Dorsolateral prefrontal cortex (tissue), 122 donors: ENCODE measurements at places on chromosomes 6 and 20.

DNA sequence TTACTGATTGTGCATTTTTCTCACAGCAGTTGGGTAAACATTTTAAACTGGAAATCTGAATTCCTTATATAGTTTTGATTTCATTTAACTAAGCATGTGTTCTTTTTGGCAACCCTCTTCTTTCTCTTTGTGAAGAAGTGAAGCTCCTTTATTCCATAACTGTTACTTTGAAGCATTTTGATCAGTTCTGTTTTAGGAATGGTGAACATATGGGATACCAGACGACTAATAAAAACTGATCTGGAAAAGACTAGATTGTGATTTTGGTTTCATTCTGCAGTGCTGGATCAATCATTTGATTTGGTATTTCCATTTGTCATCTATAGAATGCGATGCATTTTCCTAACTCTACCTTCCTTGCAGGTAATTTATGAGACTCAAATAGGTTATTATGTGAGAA is 9.8 kb downstream of the AFG1L start:
- no peak for DNase-seq

DNA sequence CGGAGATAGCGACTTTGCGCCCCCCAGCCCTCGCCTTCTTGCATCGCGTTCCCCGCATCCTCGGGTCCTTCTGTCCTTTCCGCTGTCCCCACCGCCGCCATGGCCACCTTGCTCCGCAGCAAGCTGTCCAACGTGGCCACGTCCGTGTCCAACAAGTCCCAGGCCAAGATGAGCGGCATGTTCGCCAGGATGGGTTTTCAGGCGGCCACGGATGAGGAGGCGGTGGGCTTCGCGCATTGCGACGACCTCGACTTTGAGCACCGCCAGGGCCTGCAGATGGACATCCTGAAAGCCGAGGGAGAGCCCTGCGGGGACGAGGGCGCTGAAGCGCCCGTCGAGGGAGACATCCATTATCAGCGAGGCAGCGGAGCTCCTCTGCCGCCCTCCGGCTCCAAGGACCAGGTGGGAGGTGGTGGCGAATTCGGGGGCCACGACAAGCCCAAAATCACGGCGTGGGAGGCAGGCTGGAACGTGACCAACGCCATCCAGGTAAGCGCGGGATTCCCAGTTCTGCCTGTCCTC is 401 bp downstream of the SLC32A1 start:
- no peak for DNase-seq

- no peak for DNase-seq
These were observed 159.1 kb downstream of the HACE1 start for GRCh38 chr6:104700371-104701185.

DNA sequence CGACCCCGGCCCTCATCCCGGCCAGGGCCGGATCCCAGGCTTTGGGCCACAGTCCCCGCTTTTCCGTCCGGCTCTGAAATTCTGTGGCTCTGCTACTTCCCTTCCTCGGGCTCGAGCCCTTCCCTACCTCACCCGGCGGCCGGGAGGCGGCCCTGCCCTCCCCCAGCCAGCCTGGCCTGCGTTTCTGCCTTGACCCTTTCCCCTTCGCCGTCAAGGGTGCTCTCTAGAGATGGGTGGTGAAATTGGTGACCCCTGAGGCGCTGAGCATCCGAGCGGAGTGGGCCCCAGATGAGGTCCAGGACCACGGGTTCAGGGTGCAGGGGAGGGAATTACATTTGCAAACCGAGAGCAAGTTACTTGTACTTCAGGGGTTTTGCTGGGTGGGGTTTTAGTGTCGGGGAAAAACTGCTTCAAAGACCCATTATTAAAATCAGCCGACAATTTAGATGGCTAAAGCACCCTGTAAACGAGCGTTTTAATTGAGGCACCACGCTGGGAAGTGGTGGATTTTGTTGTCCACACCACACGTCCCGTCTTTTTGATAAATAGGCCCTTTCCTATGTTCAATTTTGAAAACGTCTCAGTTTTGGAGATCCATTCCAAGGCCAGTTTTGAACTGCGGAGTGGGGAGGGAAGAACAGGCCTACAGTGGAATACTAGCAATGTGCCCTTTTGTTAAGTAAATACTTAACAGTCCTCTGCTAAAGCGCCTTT is 9.9 kb downstream of the TFAP2A start:
- no peak for DNase-seq

DNA sequence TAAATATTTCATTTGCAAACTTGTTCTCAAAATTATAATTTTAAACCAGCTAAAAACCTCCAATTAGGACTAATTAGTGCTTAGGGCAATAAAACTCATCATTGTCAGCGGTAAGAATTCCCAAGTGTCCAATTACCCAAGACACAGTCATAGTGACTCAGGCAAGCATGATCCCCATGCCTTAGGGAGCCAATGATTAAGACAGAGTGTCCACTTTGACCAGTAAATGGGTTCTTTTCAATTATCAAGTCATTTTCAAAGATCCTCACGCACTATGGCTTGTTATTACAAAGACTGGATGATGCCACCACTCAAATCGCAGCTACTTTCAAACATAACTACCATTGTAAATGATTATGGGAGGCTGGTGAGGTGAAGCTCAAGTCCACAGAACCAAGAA is 114.0 kb downstream of the BFSP1 start:
- no peak for DNase-seq

DNA sequence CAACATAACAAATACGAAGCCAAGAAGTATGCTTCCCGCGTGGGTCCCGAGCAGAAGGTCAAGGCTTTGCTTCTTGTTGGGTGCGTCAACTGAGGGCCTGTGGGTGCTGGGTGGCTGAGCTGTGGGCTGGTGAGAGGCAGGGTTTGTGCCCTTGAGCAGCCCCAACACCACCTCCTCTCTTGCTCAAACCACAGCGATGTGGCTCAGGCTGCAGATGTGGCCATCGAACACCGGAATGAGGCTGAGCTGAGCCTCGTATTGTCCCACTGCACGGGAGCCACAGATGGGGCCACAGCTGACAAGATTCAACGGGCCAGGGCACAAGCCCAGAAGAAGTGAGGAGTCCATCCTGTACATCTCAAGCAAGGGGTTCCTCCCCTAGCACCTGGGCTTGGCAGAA is 7.0 kb upstream of the PTPRA start:
- DNase-seq: no peak

DNA sequence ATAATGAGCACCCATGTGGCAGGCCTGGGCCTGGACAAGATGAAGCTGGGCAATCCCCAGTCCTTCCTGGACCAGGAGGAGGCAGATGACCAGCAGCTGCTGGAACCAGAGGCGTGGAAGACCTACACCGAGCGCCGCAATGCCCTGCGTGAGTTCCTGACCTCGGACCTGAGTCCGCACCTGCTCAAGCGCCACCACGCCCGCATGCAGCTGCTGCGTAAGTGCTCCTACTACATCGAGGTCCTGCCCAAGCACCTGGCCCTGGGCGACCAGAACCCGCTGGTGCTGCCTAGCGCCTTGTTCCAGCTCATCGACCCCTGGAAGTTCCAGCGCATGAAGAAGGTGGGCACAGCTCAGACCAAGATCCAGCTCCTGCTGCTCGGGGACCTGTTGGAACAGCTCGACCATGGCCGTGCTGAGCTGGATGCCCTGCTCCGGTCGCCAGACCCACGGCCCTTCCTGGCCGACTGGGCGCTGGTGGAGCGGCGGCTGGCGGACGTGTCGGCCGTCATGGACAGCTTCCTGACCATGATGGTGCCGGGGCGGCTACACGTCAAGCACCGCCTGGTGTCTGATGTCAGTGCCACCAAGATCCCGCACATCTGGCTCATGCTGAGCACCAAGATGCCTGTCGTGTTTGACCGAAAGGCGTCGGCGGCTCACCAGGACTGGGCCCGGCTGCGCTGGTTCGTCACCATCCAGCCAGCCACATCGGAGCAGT is 1.9 kb downstream of the FNDC11 start:
- no peak for DNase-seq

DNA sequence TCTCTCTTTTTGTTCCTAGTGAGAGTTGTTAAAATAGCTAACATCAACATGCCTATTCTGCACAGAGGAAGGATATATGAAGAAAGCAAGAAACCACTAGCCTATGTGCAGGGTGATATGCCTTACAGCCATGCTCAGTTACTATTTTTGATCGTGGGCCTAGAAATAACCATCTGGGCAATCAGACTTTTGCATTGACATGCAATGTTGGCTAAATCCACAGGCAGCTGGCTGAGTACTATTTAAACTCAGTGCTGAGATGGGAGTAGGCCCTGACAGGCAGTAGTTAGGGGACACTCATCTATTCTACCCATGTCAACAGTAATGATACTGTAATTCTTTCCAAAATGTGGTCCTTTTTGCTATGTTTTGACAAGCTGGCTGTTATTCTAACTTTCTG is 89.6 kb downstream of the HDGFL1 start:
- DNase-seq: no peak

- no peak for DNase-seq
These were observed 197.3 kb downstream of the CENPW start for GRCh38 chr6:126537061-126537816.

GRCh38 chr6:18139935-18140621 is 14.8 kb downstream of the TPMT start:
- DNase-seq: no peak

GRCh38 chr20:7031222-7031621 is 263.7 kb downstream of the BMP2 start:
- no peak for DNase-seq

- DNase-seq: no peak
These were observed 48.9 kb upstream of the TNFRSF21 start for GRCh38 chr6:47358440-47359225.

DNA sequence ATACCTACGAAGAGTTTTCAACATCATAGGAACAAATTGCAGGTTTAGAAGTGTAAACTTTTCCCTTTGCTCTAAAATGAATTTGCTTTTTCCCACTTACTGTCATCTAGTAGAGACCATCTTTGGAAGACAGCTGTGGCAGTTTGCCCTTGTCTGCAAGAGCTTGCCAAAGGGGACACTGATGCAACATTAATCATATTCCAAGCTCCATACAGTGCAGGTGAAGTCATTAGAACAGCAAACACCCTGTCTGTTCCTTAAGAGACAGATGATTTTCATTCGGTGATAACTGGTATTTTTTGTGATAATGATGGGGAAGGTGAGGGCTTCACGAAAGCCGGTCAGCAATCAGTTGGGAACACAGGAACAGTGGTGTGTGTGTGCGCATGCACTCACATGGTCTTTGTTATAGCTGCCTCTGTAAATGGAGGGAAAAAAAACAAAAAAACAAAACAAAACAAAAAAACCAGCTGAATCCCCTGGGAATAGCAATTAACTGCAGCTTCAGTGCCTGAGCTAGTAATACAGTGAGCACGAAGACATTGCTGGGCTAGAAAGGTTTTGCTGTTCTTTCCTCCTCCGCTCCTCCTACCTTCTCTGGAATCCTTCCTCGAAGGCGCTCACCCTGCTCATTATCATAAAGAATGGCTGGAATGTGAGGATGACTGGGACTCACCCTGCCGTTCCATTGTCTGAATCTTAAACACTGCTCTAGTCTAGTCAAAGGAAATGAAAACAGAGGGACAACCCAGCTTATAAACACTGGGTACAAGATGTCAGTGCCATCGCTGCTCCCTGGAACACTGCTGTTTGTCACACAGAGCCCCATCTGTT is 35.2 kb upstream of the KIF13A start:
- no peak for DNase-seq

DNA sequence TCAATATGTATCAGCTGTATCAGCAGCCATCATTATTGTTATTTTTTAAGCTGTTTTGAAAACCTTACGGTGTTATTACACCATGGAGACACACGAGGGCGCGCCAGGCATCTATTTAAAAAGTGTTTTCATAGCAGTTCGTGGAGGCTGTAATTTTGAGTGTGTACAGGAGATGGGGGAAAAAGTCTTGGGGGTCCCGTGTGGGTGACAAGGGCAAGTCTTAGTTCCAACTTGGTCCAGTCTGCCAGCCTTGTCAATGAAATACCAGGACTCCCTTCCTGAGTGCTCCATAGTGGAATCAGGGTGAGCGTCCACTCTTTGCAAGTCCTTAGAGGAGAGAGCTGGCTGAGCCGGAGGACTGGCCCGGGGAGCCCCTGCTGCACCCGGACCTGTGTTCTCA is 43.3 kb downstream of the SLC2A10 start:
- DNase-seq: peak; percentile 71

GRCh38 chr6:15194453-15194852 is 51.4 kb upstream of the JARID2 start:
- no peak for DNase-seq

- no peak for DNase-seq
These were observed 456.8 kb downstream of the MAFB start for GRCh38 chr20:40232273-40232672.

GRCh38 chr6:106084106-106084988 is 1.8 kb upstream of the PRDM1 start:
- peak; percentile 52 for DNase-seq
